ENCODE measurements at places on chromosomes 13 and 19. TPM values are rescaled to one million over a fixed set of nuclear protein-coding genes. Genes with fewer than 3 reads are reported as not detected.

NEK5 gene
- 0.31 TPM for total RNA-seq

ZNF536 gene
- not detected for total RNA-seq

ZNF582 gene
- 1.6 TPM for total RNA-seq

TMTC4 gene
- total RNA-seq, result 32.1 TPM

ARRDC2 gene
- 32.7 TPM for total RNA-seq

LGALS16 gene
- total RNA-seq, result not detected

AMER2 gene
- total RNA-seq, result not detected

CEACAM7 gene
- not detected for total RNA-seq

KLK15 gene
- total RNA-seq, result not detected

HNRNPL gene
- 227 TPM for total RNA-seq

CYP4F8 gene
- total RNA-seq, result not detected

KIR3DL1 gene
- not detected for total RNA-seq

SACS gene
- 34.3 TPM for total RNA-seq

Data from bladder microvascular endothelial cell (primary cell).